ENCODE measurements at places on chromosomes 3 and 15.

DNA sequence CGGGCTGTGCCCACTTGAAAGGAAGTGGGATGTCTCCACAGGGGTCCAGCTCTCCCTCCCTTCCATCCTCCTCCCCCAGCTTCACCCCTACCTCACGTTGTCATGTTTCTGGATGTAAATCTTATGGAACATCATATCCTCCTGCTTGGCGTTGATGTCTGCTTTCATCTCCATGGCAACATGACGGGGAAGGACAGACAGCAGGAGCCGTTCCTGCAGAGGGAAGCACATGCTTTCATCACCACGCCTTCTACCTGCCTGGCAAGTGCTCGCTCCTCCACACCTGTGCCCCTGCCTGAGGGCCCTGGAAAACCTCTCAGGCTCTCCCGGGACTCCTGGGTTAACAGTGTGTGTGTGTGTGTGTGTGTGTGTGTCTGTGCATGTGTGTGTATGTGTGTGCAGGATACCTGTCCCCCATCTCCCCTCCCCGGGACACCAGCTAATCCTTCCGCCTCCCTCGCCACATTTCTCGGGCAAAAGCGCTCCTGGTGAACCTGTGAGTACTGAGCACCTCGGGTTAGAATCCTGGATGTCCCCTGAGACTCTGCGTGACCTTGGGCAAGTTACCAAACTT lies 101.1 kb downstream of the ADCY5 start:
- no peak for DNase-seq

DNA sequence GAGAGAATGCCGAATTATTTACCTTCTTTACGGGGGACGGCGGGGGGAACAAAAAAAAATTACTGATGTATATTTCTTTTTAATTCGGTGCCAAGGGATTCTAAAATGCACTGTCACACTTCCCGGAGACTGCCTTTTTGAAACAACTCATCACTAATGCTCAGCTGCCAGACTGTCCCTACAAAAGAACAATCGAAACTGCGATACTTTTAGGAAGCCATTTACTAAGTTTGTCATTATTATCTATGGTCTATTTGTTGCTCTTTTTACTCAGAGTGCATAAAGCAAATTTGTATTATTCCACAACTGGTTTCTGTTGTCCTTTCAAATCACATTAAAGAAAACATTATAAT lies 60.8 kb downstream of the TM4SF4 start:
- DNase-seq = no peak

DNA sequence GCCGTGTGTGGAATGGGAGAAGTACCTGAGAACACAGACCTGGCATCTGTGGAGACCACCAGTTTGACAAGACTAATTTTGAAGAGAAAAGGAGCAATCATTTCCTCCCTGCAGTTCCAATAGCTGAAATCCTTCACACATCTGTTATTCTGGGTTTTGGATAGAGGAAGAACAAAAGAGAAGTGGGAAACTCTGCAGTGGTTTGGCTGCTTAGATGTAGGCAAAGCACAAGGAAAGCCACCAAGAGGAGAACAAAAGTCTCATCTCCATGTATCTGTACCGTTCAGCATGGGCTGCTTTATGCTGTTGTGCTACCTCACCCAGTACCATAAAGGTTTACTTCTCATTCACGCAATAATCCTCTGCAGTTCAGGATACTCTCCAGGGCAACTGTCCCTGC lies 153.1 kb upstream of the COL8A1 start:
- DNase-seq = no peak

- no peak for DNase-seq
Measured at GRCh38 chr3:126442856-126443242, 32.8 kb downstream of the ZXDC start.

GRCh38 chr3:52841211-52841980 lies 6.6 kb upstream of the MUSTN1 start:
- no peak for DNase-seq

DNA sequence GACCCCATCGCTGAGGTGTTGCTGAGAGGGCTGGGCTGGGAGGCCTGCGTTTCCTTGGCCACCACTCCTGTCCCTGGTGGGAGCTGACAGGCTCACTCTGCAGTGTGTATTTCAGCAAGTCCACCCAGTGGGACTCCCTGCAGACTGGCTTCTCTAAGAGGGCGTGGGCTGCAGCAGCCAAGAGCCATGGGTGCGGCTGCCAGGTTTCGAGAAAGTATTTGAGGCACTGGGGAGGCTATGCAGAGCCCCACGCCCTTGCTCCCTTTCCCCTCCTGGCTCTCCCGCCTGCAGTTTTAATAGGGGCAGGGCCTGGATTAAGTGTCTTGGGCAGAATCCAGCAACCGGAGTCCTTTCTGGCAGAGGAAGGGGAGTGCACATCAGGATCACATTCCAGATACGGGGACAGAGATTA lies 242.1 kb downstream of the THSD4 start:
- DNase-seq = no peak

GRCh38 chr15:60526127-60526616 lies 47.2 kb upstream of the ICE2 start:
- DNase-seq = no peak

DNA sequence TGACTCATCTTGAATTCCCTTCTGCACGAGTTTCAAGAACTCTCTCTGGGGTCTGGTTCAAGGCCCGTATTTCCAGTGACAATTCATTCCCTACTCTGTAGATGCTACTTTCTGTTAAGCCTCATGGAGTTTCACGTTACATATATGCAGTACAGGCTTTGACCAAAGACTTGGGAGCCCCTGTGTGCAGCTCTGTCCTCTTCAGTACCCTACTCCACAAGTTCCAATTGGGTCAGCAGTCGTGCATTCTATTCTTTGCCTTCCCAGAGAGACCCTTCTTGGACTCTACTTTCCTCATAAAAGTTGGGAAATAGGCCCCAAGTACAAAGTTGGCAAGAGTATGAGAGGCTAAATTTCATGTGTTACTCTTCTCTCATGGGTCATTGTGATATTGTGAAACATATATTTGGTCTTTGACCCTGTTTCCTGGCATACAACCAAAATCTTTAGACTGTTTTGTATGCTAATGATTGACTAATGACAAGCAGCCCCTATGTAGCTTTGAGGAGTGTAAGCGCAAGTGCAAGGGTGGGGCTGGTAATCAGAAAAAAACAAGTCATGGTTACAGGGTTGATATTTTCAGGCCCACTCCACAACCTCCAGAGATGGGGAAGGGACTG lies 15.0 kb upstream of the CCDC50 start:
- DNase-seq = no peak

DNA sequence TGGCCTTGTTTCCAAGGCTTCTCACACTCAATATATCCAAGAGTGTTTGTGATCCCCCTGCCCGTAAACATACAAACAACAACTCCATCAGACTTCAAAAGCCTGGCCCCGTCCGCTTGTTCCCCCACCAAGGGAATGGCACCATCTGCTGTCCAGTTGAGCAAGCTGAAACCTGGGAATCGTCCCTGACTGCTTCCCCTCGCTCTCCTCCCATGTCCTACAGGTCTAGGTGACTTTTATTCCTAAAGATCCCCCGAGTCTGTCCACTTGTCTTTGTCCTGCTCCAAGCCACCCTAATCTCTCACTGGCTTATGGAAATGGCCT lies 27.9 kb upstream of the FAM174B start:
- no peak for DNase-seq

DNA sequence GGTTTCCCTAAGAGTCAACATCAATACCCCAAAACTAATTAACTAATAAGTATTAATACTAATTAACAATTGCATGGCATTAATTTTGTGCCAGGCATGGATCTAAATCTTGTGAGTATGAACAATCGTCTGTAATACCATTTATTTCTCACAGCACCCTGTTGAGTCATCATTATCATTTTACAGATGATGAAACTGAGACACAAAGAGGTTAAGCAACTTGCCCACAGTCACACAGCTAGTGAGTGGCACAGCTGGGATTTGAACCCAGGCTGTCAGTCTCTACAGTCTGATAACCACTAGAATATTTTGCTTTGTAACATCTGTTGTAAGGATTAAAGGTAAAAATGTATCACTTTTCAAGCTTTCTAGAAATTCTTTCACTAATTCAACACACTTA lies 423.4 kb upstream of the WNT5A start:
- no peak for DNase-seq

- no peak for DNase-seq
Measured at GRCh38 chr3:188397766-188398705, 244.1 kb downstream of the LPP start.

DNA sequence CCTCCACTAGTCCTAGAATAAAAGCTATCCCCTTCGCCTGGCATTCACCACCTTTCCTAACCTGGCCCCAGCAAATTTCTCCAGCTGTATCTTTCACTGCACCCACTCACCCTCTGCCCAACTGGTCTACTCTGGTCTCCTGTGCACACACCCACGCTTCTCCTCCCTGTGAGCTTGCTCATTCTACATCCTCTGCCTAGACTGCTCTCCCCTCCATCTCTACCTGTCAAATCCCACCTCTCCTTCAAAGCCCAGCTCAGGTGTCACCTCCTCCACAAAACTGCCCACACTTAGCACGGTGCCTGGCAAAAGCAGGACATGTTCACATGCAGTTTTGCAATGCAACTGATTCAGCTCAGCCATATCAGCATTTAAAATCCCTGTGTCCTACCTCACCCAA lies 45.8 kb upstream of the NTRK3 start:
- no peak for DNase-seq

- DNase-seq = no peak
Measured at GRCh38 chr15:69876064-69876940, 221.4 kb downstream of the TLE3 start.

GRCh38 chr3:186406669-186407635 lies 44.9 kb upstream of the DGKG start:
- DNase-seq = no peak

DNA sequence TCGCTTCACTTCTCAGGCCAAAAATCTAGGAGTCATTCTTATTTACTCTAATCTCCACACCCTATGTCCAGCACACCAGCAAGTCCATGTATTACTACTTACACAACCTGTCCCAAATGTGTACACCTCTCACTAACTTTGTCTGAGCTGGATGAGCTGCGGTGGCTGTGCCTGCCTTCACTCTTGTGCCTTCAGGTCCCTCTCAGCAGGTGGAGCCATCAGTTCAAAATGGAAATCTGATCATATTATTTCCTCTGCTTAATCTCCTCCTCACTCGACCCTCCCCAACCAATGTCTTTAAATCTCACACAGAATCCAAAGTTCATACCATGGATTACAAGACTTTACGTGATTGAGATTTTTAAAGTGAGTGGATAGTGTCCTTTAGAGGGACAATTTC lies 82.8 kb downstream of the SSR3 start:
- no peak for DNase-seq

DNA sequence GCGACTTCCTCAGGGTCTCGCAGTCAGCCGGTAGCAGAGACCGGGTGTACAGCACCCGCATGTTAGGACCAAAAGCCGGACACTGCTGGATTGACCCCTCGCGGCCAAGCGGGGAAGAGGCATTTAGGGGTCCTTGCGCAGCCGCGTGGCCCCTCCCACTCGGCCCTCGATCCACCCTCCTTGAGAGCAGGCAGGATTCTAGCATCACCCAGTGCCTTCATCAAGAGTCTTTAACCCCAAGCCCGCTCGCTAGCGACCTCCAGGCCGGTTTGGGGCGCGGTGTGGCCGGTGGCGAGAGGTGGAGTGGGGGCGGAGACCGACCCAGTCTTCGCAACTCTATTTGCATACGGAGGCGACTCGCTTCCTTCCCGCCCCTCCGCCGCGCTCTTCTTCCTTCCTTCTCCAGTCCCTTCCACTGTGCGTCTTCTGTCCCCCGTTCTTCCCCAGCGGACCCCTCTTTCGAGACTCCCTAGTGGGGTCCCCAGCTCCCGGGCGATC lies at the start of gene ST6GAL1:
Gene ST6GAL1, plus strand, starts transcription at position 384 of the 498 bp plus-strand sequence. CDS start 112,178 bp downstream, outside the sequence.
- DNase-seq = no peak

DNA sequence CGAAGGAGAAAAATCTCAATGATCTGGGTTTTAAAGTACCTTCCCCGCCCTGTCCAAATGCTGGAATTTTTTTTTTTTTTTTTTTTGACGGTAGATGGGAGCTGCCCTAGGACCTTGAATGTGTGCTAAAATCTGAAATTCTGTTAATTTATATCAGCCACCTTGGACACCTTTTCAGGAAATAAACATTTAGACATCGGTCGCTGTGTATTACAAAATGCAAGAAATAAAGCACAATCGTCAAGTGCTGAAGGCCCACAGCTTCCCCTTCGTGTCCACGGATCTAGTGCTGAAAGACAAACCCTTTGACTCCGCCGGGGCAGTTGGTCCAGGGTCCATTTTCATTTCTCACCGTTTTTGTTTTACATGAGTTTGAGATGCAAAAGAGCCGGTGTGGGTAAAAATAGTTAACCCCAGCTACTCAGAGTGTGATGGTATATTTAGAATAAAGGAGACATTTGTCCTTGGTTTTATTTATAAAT lies 90.2 kb upstream of the CHD2 start:
- no peak for DNase-seq

DNA sequence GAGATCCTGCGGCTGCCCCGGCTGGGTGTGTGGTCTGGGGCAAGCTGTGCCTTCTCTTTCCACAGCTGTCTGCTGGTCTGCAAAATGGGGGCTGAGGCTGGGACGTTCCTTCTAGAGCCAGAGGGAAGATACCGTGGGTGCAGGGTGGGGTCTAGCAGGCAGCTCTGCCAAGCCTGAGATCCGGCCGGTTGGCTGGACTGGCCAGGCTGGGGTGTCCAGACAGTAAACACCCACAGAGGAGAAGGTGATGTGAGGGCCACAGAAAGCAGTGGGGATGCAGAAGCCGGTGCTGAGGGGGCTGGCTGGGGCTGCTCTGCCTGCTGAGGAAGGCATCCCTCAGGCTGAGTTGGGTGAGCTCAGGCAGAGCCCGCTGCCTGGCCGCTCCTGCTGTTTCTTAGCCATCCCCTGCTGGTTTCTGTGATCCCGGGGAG lies 46.1 kb downstream of the FBLN2 start:
- DNase-seq = no peak

DNA sequence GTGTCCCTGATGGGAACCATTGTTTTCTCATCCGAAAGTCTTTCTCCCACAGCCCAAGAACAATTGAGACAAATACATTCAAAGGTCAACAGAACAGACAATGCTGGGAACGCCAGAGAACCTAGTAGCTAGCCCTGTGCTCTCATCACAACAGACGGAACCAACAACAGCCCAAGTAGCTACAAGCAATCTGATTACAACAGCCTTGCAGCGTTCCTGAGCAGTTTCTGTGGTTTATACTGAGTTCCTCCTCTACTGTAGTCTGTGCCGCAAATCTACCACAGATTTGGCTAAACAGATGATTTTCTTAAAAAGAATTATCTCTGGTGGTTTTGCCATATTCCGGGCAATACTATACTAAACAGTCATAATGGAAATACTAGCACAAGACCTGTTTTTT lies 435.6 kb downstream of the MECOM start:
- no peak for DNase-seq

GRCh38 chr3:25281041-25281731 lies 146.9 kb upstream of the RARB start:
- DNase-seq = no peak

- DNase-seq = no peak
Measured at GRCh38 chr15:60264566-60264965, 133.2 kb downstream of the ANXA2 start.
